ENCODE measurements at places on chromosomes 12 and 14.

- no peak for DNase-seq
Observed at GRCh38 chr14:75298187-75298965, 19.7 kb downstream of the FOS start.

DNA sequence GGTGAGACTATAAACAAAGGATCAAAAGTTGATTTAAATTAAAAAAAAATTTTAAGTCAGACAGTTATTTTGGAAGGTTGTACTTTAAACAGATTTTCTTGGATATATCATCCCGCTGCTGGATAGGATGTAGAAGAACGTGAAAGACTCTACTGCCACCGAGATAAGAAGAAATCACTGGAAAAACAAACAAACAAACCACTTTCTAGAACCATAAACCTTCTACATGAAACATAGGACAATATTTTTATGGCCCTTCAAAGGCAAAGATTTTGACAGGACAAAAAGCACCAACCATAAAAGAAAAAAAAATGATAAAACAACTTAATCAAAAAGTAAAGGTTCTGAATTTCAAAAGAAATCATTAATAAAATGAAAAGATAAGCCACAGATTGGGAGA, 268.2 kb upstream of the DAAM1 start:
- no peak for DNase-seq

- no peak for DNase-seq
Observed at GRCh38 chr12:124302241-124302806, 7.4 kb downstream of the RFLNA start.

DNA sequence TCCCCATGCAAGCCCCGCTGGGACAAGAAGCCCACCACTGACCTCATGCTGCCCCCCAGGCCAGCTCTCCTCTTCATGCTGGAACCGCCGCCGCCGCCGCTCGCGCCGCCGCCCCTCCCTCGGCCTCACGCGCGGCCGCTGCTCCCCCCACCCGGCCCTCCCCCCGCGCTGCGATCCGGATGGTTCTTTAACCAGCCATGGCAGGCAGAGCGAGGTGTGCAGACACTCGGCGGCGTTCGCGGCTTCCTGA, at the start of gene DCAF5:
Gene DCAF5 (minus strand): TSS at position 218 of the 250 bp plus-strand sequence. CDS start 141 bp downstream, at position 77.
- no peak for DNase-seq

GRCh38 chr14:54650959-54651351, 84.0 kb downstream of the SAMD4A start:
- DNase-seq = no peak

DNA sequence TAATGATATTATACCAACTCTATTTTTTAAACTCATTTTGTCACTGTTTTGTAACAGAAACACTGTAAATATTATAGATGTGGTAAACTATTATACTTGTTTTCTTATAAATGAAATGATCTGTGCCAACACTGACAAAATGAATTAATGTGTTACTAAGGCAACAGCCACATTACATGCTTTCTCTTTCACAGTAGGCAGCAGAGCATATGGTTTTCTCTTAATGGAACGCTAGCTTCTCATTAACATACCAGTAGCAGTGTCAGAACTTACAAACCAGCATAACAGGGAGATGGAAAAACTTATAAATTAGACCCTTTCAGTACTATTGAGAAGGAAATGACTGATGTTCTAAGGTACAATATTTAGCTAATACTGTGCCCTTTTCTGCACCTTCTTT, 398.8 kb downstream of the PRKD1 start:
- no peak for DNase-seq

DNA sequence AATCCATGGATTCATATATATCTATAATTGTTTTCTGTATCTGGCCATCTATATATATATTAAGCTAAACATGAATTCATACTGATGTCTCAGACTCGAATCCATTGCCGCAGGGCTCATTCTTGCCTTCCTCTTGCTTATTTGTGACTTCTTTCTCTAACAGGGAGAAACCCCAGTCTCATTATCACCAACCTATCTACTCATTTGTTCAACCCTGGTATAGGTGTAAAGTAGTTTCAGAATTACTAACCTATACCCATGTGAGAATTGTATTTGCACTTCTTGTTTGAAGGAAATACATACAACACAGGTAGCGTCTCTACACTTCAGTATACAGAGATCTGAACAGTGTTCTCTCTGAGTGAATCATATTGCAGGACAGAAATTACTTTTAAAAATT, 77.7 kb downstream of the PTPN11 start:
- no peak for DNase-seq

DNA sequence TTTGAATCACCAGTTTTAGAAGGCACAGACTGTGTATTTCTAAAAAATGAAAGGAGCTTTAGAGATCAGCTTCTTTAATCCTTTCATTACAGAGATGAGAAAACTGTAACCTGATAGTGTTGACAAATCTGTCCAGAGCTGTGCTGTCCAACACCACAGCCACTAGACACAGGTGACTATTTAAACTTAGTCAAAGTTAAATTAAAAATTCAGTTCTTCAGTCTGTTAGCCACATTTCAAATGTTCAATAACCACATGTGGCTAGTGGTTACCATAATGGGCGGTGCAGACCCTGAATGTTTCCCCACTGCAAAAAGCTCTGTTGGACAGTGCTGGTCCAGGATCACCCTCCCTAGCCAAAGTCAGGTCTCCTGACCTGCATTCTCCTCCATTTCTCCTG, 21.6 kb downstream of the DAD1 start:
- DNase-seq = no peak

DNA sequence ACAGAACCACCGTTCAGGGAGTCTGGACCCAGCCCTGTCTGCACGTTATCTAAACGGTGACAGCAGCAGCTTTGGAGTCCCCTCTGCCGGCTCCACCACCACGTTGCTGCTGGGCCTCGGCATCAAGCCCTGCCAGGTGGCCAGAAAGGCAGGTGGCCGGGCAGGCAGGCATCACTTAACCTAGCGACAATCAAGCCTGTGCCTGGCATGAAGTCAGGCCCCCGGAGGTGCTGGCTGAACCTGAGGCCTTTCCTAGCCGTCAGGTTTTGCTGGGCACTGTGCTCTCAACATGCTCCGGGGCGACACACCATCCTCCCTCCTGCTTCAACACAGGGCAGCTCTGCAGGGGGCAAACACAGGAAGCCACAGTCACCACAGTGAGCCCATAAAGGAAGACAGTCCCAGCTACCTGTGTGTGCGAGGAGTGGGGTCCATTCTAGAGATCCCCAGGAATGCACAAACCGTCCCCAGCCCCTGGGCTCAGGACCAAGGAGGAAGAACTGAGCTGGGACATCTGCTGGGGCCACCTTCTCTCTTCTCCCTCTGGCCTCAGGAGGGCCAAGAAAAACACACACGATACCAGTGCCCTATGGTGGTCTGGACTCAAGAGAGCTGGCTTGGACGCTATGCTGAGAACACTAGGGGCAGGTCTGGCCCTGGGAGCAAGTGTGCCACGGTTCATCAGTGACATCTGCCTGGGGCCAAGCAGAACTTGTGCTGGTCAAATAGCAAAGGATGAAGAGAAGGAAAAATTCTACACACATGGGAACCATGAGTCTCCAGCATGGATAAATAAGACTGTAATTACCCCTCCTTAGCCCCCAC, 44.7 kb downstream of the CCDC88C start:
- DNase-seq = no peak

GRCh38 chr14:69137416-69137815, 15.5 kb downstream of the DCAF5 start:
- no peak for DNase-seq

GRCh38 chr14:42112108-42112507, 505.4 kb downstream of the LRFN5 start:
- no peak for DNase-seq

DNA sequence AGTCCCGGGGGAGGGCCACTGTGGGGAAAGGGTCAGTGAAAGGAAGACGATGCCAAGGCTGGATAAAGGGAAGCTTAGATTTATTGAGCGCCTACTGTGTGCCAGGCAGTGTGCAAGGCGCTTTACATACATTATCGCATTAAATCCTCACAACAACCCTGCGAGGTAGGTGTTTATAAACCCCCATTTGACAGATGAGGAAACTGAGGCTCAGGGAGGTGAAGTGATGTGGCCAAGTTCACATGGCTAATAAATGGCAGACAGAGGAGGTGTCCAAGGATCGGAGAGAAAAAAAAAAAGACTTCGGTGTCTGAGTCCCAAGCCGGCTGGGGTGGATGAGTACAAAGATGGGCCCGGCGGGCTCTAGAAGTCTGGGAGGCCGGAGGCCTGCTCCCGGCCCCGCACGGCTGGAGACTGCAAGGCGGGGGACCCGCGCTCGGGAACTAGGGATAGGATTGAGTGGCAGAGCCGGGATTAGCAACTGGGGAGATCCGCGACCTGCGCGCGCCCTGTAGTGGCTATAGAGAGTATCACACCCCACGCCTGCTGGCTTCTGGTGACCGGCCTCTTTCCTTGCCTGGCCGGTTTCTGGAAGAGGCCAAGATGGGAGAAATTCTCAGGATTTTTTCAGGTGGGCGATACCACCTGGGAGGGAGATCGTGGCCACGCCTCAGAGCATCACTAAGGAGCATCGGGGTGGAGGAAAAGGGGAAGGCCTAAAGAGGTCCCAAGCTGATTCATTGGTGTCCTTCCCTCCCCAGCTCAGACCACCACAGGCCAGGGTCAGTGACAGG, 3.9 kb downstream of the DDN start:
- peak; percentile 41 for DNase-seq

- DNase-seq = no peak
Observed at GRCh38 chr12:66003951-66004350, 126.6 kb downstream of the LLPH start.

DNA sequence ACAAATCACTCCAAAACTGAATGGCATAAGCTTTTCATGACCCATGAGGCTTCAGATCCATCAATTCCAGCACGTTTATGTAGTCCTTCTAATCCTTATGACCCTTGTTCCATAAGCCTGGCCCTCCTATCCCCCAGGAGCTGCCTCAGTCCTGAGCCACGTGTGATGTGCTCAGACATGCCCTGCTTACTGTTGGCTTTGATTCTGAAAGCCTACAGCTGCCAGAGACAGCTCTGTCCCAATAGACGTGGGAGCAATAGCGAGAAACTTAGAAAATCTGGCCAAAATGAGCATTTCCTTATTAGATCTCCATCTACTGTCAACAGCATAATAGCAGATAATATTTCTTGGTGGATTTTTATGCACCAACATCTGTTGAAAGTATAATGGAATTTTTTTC, 33.2 kb downstream of the DUSP6 start:
- DNase-seq = no peak

DNA sequence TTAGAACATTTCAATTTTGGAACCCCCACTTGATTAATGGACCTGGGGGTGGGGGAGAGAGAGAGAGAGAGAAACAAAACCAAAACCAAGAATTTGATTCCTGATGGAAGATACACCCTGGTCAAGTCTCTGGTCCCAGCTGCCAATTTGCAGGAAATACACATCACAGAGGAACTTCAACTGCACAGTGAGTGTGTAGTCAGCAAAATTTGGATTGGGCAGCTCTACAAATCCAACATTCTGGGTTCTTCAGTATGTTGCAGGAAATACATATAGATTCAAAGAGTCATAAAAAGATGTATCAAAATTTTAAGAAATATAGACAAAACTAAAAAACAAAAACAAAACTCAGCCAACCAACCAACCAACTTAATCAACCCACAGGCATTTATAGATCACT, 17.4 kb downstream of the DNAH10 start:
- no peak for DNase-seq

DNA sequence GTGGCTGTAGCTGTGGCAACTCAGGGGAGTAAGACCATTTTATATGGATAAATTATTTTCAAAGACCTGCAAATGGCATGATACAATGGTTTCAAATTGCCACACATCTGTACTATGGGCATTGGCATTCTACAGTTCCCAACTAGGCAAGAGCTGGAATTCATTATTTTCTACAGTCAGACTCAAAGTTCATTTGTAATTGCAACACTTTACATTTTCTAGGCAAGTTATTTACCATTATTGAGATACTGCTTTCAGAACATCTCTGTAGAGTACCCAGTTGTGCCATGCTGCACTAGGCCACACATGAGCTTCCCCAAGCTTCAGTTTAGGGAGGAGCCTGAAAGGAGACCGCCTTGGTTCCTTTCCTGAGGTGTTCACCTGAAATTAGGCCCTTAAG, 8.0 kb upstream of the ATG14 start:
- no peak for DNase-seq

DNA sequence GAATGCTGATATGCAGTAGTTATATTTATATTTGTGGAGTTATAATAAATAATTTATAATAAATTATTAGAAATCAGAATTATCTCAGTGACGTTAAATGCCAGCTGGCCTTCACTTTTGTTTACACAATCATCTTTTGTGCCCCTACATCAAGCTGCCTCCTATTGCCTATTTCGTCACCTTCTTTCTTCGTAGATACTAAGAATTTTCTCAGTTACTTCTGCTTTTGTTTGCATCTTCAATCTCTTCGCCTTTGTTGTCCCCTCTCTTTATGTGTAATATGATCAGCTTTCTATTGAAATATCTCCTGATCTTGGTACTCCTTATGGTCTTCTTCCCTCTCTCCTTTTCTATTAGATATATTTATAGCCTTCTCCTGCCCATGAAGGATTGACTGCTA, 197.0 kb downstream of the ERC1 start:
- no peak for DNase-seq

- DNase-seq = no peak
Observed at GRCh38 chr12:23083267-23083666, 458.3 kb downstream of the ETNK1 start.

GRCh38 chr14:65413739-65414045, 1.2 kb downstream of the FUT8 start:
- DNase-seq = no peak

DNA sequence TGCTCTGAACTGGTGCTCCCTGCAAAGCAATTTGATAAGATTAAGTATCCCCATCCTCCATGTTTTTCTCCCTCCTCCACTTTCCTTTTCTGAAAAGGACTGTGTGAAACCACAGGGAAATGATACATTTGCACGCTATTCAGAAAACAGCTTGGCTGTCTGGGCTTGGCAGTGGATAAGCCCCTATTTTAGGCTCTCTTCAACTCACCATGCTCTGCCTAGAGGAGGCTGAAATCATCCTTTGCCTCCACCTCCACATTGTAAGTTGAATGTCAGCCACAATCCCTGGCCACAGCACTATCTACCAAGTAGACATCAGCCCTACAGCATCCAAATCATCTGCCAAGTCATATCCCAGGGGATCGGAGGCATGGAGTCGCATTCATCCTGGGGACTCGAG, 642.3 kb downstream of the RPS29 start:
- DNase-seq = no peak
